ENCODE measurements at places on chromosomes 13 and 19.

DNA sequence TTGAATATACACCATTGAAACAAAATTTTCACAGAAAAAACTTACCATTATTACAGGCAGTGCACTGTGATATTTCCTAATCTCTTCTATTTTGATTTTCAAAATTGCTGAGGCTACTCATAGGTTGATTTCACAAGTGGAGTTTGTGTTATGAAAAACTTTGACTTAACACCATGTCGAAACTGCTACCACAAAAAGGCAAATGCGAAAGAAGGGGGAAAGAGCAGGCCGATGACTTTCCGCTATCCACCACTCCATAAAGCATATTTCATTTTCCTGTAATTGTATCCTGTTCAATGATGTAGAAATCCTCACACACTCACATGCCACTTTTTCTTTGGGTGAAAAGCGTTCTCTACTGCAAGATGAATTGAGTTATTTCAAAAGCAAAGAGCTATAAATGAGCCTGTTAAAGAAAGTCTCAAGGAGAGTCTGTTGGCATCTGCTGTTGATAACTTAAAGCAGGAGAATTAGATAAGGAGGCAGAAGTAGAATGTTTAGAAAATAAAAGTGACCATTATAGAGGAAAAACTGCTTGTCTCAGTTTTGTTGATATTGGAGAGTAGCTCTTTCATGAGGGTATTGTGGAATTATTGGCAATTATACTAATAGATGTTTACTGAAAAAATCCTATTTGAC is 18.8 kb downstream of the KL start:
- DNase-seq: no peak

GRCh38 chr13:27269114-27269665 is 1.4 kb upstream of the RASL11A start:
- no peak for DNase-seq

DNA sequence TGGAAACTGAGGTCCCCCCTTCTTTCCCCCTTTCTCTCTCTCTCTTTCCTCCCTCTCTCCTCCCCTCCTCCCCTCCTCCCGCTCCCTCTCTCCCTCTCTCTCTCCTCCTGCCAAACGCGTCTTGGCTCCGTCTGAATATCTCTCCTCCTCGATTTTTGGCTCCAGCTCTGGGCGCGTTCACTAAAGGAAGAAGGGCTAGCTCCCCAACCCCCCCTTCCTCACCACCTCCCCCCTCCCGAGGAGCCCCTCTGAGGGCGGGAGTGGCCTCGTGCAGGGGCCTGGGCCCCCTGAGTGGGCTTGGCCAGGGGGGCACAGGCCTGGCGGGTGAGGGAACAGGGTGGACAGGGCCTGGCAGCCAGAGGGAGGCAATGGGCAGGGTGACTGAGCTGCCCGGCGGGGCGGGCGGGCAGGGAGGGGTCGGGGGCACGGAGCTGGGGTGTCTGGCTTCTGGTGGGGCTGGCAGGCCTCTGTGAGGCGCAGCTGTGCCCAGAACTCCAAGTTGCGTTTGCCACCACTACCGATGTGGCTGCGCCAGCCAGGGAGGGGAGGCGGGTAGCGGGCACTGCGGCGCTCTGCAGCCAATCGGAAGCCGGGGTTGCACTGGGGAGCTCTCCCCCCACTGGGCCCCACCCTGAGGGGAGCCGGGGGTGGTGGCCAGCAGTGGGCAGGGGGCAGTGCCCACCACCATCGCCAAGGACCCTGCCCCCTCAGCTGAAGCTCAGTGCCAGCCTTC is 7.1 kb downstream of the NFIX start:
- DNase-seq: no peak

- DNase-seq: no peak
These were observed 1.3 kb upstream of the RPS9 start for GRCh38 chr19:54199401-54199800.

GRCh38 chr19:46704379-46705076 is 12.4 kb downstream of the PRKD2 start:
- DNase-seq: peak; percentile 83

DNA sequence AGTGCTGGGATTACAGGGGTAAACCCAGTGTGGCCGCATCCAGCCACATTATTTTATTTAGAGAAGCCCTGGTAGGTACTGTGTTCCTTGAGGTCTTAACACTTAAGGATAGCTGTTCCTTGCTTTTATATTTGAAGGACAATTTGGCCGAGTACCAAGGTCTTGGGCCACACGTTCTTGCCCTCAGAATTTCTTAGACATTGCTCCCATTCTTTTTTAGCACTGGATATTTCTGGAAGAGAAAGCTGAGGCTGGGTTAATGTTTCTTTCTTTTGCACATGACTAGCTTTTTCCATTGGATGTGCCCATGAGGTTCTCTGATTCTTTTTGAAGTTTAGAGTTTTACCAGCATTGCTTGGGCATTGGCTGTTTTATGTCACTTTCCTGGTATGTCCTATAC is 5.5 kb upstream of the RNF113B start:
- no peak for DNase-seq

- no peak for DNase-seq
These were observed 44.8 kb downstream of the CCDC70 start for GRCh38 chr13:51906581-51906980.

- DNase-seq: no peak
These were observed 100.6 kb downstream of the PTPRS start for GRCh38 chr19:5240011-5240410.

GRCh38 chr19:33447336-33448158 is 74.0 kb downstream of the CEBPG start:
- no peak for DNase-seq

DNA sequence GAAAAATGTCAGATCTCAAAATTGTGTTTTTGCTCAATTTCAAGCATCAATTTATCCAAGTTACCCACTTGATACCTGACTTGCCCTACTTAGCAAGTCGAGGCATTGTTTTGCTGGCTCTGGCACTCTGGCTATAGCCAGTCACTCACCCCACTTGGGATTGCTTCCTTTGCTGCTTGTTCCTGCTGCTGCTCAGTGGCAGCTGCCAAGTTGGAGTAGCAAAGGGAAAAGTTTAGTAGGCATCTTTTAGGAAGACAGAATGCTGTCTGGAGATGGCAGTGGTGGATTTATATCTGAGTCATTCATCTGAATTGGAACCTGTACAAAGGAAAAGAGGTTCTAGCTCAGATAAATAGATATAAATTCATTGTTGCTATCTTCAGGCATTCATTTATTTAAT is 41.2 kb downstream of the PCCA start:
- DNase-seq: no peak

- DNase-seq: no peak
These were observed 11.1 kb downstream of the SLC7A10 start for GRCh38 chr19:33214596-33214995.

- DNase-seq: no peak
These were observed 223.5 kb downstream of the POSTN start for GRCh38 chr13:37375071-37375470.

GRCh38 chr13:74687442-74688182 is 553.4 kb upstream of the KLF12 start:
- DNase-seq: no peak

DNA sequence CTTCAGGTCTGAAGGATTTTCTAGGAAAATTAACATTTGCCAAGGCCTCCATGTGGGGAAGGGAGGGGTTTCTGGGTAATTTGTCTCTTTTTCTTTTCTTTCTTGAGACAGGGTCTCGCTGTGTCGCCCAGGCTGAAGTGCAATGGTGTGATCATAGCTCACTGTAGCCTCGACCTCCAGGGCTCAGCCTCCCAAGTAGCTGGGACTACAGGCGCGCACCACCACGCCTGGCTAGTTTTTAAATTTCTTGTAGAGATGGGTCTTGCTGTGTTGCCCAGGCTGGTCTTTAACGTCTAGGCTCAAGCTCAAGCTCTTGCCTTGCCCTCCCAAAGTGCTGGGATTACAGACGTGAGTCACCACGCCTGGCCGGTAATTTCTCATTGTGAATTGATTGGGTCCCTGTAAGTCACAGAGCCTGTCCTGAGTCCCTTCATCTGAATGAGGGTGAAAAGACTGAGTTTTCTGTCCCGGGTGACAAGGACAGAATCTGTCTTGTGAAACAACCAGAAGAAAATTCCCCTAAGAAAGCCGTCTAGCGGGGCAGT is 10.0 kb upstream of the SPC24 start:
- no peak for DNase-seq

- no peak for DNase-seq
These were observed 466.3 kb downstream of the PCDH17 start for GRCh38 chr13:58097831-58098230.

DNA sequence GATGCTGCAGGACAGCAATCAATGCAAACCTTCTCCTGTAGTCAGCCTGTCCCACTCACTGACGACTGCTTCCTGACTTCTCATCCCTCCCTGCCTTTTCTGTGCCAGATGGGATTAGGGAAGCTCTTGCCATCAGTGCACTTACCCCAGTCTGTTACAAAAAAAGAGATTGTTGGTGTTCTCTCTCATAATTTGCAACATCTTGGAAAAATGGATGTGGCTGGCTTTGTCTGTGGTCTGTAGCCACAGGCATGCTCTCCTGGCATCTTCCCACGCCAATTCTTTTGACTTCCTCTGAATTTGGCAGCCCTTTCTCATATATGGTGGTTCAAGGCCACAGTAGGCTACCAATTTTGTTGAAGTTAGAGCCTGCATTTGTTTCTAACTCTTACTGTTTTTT is 11.6 kb upstream of the HTR2A start:
- no peak for DNase-seq

GRCh38 chr13:42820451-42820850 is 39.1 kb downstream of the FAM216B start:
- no peak for DNase-seq

DNA sequence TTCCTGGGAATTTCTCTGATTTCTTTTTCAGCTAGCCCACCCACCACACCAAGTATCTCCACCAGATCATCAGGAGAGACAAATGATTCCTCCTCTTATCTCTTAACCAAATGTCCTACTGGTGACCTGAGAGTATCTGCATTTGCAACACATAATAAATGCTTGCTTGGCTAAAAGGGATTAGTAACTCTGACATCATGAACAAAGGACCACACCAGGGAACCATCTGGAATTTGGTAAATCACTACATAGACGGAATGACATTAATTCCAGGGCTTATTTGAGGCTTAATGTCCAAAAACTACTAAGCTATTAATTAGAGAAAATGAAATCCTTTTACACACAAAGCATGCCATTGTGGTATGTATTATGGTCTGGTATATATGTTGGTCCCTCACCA is 139.0 kb downstream of the RAP2A start:
- DNase-seq: no peak

GRCh38 chr13:50075619-50076097 is 60.4 kb downstream of the KCNRG start:
- no peak for DNase-seq

DNA sequence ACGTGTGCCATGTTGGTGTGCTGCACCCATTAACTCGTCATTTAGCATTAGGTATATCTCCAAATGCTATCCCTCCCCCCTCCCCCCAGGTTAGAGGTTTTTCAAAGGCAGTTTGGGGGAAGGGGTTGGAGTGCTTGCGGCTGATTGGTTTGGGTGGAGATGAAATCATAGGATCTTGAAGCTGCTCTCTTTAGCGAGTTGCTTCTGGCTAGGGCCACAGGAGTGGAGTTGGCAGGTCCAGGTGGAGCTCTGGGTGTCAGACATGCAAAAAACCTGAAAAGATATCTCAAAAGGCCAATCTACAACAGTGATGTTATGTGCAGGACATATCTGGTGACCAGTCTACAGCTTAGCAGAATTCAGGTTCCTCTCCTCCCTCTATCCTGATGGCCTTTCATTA is 32.6 kb upstream of the CXCL17 start:
- no peak for DNase-seq

GRCh38 chr13:99040536-99041131 is 62.8 kb upstream of the DOCK9 start:
- no peak for DNase-seq

GRCh38 chr19:2381148-2381820 is 21.2 kb downstream of the TMPRSS9 start:
- no peak for DNase-seq

- DNase-seq: no peak
These were observed 7.4 kb upstream of the RXFP2 start for GRCh38 chr13:31731921-31732320.

- no peak for DNase-seq
These were observed 46.9 kb downstream of the ABCC4 start for GRCh38 chr13:95254339-95254738.

- no peak for DNase-seq
These were observed 2.1 kb upstream of the PCDH8 start for GRCh38 chr13:52850396-52851136.

DNA sequence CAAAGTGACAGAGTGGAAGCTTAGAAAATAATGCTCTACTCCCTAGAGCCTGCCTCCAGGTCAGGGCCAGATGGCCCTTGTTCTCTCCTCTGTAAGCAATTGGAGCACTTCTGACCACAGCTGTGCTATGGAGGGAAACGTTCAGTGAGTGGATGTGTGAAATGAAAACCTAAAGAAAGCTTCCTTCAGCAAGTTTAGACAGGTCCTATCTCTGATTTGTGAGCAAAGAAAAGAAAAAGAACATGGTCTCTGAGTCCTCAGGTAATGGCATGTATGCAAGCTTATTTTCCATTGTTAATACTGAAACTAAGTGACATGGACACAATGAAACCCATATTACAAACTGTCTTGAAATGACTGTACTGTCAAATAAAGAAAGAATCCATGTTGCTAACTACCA is 1486.8 kb downstream of the EFNB2 start:
- DNase-seq: no peak

DNA sequence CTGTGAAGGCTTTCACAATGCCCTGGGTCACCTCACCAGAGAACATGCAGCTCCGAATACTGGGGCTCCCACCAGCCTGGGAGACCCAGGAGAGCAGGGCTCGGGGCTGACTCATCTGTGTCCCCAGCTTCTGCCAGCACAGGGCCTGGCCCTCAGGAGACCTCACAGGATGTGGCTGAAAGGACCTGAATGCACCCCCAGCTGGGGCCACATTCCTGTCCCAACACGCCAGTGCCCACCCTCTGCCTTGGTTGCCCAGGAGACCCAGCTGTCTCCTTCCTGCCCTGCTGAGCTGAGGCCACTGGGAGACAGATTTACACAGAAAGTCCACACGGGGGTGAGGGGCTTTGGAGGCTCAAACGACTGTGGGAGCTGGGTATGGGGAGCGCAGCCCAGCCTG is 11.9 kb downstream of the BCAT2 start:
- DNase-seq: no peak

DNA sequence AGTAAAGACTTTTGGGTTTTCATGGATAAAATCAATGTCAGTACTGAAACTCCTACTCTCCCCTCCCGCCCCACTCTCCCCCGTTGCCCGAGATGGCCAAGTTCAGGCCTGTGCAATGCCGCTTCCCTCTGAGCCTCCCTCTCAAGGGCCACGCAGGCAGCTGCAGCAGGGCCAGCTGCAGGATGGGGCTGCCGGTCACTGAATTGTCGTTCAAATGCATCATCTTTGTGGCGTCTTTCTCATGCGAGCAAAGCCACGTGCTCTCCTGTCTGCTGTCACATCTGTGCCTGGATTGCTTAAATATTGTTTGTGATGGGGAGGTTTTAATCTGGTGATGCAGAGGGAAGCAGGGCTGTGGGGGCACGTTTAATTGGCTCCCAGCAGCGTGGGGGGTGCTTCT is 26.6 kb downstream of the SHISA2 start:
- no peak for DNase-seq
